ENCODE measurements at places on chromosomes 2 and 18.

DNA sequence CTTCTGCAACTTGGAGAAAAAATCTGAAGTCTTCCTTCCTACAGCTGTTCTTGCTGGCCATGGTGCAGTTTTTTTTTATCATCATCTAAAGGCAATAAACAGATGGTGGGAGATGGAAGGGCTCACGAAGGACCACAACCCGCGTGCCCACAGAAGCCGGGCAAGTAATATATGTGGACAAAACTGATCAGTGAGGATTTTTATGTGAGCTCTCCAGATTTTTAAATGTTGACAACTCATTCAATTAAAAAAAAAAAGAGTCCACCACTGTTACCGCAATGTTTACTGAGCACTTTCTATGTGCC is 55.9 kb upstream of the CREB1 start:
- DNase-seq = no peak

GRCh38 chr2:17171446-17172049 is 346.7 kb downstream of the RAD51AP2 start:
- DNase-seq = peak; percentile 19

GRCh38 chr2:68292108-68292710 is 27.5 kb downstream of the CNRIP1 start:
- peak; percentile 48 for DNase-seq

- peak; percentile 98 for DNase-seq
Measured at GRCh38 chr18:48133671-48134251, 203.3 kb upstream of the SMAD2 start.

- no peak for DNase-seq
Measured at GRCh38 chr18:45402485-45403056, 212.7 kb upstream of the SLC14A2 start.

DNA sequence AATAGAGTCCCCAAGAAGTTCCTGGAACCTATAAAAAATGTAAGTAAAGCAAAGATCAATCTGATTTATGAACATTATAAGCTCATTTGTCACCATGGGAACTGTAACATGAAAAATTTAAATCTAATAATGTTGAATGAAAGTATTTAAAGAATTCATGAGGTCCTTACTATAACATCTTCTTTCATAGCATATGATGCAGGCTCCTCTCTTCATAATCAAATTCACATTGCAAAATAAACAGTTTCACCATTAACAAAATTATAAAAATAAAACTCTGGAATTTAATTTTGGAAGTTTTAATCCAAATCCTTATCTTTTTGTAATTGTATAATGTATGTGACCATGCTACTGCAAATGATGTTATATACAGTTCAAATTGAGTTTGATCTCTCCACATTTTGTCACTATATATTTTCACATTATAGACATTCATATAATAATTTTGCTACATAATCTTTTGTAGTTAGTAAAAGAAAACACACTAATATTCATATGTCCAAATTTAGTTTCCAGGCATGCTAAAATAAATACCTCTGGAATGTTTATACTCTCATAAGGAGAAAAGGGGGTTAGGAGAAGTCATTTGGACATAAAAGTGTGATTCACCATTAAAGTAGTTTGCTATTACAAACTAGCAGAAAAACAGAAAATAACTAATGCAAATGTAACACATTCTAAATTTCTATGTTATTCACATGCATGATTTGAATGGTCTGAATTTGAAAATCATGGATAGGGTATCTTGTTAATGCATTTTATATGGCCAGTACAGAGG is 954.1 kb downstream of the DSC3 start:
- no peak for DNase-seq

DNA sequence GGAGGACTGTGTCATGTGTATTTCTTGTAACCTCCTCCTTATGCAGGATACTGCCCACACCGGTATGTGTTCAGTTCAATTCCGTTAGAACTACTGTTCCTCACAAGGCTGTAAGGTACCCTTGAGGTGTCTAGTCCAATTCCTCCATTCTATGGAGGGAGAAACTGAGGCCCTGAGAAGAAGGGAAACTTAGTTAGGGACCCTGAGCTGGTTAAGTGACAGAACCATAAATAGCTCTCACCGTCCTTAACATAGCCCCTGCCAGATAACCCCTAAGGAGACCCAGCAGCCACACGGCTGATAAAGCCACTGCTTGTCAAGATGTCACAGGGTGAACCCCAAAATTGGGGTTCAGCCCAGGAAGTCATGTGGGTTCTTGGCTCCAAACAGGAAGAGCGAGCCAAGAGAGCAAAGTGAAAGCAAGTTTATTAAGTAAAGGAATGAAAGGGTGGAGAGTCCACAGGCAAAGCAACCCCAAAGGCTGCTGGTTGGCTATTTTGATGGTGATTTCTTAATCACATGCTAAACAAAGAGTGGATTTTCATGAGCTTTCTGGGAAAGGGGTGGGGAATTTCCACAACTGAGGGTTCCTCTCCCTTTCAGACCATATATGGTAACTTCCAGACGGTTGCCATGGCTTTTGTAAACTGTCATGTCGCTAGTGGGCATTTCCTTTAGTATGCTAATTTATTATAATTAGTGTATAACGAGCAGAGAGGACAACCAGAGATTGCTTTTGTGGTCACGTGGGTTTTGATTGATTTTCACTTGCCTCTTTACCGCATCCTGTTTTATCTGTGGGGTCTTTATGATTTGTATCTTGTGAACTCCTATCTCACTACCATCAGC is 83.4 kb upstream of the RTN4 start:
- no peak for DNase-seq

- DNase-seq = no peak
Measured at GRCh38 chr2:23700627-23701026, 226.3 kb downstream of the ATAD2B start.

DNA sequence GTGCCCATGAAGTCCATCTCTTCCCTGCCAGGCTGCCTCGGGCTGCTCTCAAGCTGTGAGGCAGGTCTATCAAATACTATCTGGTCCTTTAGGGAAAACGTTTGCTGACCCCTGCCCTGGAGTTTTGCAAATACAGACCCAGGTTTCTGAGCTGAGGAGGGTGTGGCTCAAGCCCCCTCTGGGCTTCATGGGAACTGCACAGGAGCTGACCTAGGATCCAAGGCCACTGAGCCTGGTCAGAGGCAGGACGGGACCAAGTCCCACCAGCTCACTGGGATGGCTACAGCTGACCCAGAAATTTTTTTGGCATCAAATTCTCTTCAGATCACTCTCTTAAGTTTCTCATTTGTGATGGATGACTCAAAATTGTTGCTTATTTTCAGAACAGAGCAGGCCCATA is 14.1 kb downstream of the ZNF516 start:
- no peak for DNase-seq

DNA sequence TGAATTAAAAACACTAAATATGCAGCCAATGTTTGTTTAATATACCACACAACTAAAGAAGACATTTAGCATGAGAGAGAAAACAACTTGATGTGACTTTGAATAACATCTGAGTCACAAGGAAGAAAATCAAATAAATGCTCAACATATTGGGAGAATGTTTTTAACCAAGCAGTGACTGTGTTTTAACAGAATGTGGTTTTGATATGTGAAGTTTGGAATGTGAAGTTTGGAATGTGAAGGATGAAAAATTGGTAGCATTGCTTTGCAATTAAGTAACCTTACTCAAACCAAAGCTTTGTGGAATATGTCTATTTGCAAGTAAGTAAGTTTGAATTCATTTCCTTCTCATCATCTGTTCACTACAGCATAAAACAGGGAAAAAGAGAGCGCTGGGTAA is 128.2 kb upstream of the DNAJC10 start:
- DNase-seq = no peak

DNA sequence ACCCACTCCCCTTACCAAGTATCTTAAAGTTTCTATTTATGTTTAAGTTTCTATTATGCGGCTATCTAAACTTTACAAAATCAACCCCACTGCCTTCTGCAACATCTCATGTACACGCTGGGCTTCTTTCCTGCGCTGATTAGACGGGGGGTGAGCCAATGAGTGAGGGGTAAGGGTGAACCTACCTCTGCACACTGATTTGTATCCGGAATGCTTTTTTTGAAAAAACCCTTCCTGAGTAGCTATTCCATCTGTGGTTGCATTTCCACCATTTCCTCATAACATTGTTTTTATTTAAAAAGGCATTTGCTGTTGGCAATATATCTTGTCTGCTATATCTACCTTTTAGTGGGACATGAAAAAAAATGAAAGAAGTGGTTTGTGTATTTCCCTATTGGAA is 6.3 kb downstream of the ALPG start:
- no peak for DNase-seq

Measured in COR-L47 (cell line).